Activated T-helper 2 cell treated with anti-CD3 and anti-CD28 coated beads, Interferon-gamma antibody, Interleukin-2, Interleukin-4, amounts not matched to agents 10 μg/mL and 5 μg/mL and 100 μg/mL, durations not matched to agents 14 hours and 24 hours and 36 hours (primary cell): ENCODE measurements at places on chromosomes 2 and 18.

DNA sequence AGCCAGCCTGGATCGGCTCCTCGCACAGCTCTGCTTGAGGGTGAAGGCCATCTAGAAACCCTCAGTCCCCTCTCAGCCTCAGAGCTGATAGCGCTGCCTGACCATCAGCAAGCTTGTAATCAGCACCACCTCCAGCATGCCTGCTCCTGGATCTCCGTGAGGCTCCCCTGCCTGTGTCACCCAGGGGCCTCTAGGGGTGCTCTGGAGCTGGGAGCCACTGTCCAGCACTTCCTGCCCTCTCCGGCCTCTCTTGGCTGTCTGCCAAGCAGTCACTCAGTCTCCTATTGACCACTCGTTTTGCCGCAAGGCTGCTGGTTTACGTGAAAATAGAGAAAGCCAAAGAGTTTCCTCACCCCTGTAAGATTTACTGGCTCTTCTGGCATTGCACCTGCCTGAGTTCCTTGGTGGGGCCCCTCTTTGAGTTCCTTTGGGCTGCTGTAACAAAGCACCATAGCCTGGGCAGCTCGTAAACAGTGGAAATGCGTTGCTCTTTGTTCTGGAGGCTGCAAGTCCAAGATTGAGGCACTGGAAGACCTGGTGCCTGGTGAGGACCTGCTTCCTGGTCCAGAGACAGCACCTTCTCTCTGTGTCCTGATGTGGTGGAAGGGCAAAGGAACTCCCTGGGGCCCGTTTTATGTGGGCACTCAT, 17.9 kb downstream of the CAPN10 start:
- no peak for DNase-seq

GRCh38 chr2:33441235-33441810, 35.1 kb upstream of the RASGRP3 start:
- DNase-seq = no peak

- no peak for DNase-seq
Observed at GRCh38 chr2:144572977-144573376, 53.1 kb upstream of the ZEB2 start.

DNA sequence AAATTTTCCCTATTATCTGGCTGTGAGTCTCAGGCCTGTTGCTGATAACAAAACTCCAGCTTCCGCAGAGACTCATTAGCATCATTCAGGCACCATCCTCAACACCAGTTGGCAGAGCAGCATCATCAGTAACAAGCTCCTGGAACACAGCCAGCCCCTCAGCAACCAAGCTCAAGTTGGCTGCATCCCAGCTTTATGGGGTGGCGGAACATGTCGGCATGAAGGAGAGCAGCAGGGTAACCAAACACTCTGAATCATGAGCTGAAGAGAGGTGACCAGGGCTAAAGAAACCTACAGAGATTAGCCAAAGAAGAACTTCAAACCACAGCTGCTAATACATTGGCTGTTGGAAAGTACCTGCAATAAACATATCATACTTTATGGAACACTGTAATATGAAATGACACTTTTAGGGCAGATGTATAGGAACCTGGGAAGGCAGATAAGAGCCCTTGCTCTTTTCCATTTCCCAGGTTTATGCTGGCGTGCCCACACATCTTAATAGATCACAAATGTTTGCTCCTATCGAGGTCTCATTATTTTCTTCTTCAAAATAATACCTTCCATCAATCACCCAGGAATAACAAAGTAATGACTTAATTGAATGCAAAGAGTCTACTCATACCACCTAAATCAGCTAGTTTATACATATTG, 63.8 kb downstream of the PDE11A start:
- no peak for DNase-seq

- no peak for DNase-seq
Observed at GRCh38 chr18:8031496-8031895, 464.4 kb downstream of the PTPRM start.

DNA sequence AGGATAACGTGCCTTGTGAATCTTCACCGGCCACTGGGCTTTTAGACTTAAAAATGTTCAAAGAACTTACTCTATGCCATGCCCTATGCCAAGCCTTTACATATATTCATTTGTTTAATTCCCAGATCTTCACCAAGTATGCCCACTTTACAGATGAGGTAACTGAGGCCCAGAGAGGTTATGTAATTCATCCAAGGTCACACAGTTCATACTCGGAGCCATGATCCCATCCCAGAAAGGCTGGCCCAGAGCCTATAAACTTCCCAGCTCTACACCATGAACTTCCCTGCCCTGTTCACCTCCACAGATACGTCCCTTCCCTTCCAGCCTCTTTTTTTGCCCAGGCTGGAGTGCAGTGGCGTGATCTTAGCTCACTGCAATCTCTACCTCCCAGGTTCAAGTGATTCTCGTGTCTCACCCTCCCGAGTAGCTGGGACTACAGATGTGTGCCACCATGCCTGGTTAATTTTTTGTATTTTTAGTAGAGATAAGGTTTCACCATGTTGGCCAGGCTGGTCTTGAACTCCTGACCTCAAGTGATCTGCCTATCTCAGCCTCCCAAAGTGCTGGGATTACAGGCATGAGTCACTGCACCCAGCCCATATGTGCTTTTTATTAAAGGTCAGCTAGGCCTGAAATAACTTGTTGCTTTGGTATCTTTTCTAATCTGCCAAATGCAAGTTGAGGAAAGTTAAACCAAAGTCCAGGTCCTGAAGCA, 44.1 kb downstream of the MTHFD2 start:
- no peak for DNase-seq

GRCh38 chr18:60445341-60445740, 72.8 kb upstream of the MC4R start:
- DNase-seq = no peak

GRCh38 chr2:225334514-225334913, 65.0 kb upstream of the NYAP2 start:
- DNase-seq = no peak

DNA sequence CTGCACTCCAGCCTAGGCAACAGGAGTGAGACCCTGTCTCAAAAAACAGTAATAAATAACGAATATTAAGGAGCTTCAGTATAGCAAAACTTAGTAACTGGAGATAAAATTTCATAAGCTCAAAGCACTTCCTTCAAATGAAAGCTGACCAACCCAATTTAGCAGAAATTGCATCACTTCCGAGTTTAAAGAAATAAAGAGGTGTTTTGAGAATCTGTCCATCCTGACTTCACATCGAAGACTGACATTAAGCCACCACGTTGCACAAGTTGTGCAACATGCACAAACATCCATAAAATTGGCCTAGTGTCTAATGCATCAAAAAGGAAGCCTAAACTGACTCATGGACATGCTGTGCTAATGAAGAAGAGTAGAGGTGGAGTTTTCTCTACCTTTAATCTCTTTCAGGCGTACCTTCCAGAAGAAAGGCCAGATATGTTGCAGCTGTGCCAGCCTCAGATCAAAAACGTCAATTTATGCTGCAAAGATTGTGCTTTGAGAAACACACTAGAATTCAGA, 7.7 kb upstream of the DSG3 start:
- DNase-seq = no peak

GRCh38 chr18:377088-377487, 109.2 kb upstream of the THOC1 start:
- no peak for DNase-seq

GRCh38 chr2:238853218-238853617, 5.3 kb downstream of the TWIST2 start:
- no peak for DNase-seq

DNA sequence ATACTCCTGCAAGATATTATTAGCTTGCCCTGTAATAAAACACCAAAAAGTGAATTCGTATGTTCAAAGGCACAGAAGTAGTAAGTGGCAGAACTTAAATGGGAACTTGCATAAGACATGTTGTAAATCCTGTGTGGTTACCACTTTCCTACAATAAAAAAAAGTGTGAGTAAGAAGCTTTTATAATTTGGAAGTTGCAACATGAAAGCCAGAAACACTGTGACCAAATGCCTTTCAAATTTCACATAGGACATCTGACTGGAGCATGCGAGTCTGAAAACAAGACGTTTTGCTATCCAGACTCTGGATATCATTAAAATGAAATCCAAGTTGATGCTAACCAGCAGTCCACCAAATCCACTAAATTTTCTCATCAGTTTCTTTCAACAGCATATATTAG, 886.2 kb upstream of the NRXN1 start:
- DNase-seq = no peak

DNA sequence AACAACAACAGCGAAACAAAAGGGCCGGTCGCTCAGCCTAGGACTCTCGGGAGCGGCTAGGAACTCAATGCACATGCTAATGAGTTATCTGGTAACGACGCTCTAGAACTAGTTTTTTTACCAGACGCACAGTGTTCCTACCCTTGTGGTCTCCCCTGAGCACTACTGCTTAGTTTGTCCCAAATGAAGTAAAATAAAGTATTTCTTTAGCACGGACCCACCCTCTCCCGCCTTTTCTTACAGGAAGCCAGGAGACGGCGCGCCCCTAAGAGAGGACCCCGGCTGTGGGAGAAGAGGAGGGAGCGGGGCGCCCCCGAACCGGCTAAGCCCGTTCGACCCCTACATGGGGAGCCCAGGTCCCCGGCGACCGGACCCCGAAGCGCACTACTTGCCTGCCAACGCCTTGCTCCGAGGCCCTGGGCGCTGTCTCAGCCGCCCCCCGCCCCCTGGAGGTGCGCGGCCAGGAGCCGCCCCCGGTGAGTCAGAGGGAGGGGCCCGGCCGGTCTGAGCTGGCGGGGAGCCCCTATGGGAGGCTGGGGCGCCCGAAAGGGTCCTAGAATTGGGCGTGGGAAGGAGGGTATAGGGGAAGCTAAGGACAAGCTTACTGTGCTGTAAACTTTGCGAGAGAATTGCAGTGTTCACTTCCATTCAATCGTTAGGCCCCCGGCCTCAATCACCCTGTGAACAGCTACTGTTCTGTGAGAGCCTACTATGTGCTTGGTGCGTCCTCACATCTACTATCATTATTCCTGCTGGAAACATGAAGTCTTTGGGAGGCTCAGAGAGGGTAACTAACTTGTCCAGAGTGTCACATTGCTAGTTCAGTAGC, 3.6 kb upstream of the CAPG start:
- no peak for DNase-seq

- no peak for DNase-seq
Observed at GRCh38 chr2:29811378-29811777, 110.0 kb downstream of the ALK start.

- DNase-seq = no peak
Observed at GRCh38 chr2:15306706-15307105, 254.4 kb downstream of the NBAS start.

GRCh38 chr2:45710468-45710867, 59.0 kb downstream of the PRKCE start:
- DNase-seq = no peak

- DNase-seq = no peak
Observed at GRCh38 chr2:222884114-222884771, 23.4 kb downstream of the ACSL3 start.

DNA sequence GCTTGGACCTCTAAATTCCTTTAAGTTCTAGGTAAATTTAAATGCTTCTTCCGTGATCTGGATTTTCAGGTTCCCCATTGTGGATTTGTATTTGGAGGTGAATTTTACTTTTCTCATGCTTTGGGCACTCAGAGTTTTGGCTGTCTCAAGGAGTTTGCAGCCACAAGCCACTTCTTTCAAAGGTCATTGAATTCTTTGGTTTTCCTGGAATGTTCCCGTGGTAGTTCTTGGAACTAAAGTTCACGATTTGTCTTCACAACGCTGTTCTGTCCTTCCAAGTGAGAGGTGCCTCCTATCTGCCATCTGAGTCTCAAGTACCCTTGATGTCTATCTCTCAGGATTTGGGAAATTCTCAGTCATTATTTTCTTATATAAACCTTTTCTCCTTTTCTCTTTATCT, 1438.7 kb upstream of the ZEB2 start:
- DNase-seq = no peak

DNA sequence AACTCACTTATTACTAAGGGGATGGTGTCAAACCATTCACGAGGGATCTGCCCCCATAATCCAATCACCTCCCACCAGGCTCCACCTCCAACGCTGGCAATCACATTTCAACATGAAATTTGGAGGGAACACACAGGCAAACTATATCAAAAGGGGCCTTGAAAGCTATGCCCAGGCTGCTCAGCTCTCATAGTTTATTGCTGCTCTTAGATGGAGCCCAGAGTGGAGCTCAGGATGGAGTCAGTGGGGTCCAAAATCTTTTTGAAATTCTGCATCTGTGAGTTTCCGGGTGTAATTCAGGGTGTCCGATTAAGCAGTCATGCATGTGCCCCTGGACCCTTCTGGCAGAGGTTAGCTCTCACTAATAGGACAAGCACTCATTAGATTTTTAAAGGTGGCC, 24.3 kb downstream of the RHOB start:
- no peak for DNase-seq

DNA sequence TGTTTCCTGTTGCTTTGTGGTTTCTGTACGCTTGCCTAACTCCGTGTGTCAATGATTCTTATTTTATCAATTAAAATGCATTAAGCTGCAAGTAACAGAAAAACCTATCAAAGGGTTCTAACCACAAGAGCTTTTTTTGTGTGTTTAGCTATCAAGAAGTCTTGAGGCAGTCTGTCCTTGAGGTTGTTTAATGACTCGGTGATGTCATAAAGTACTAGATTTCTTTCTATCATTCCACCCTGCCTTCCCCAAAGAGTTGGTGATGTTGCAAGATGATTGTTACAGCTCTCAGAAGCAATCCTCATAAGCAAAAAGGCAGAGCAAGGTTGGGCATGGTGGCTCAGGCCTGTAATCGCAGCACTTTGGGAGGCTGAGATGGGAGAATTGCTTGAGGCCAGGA, 51.9 kb upstream of the SPTBN1 start:
- DNase-seq = no peak

DNA sequence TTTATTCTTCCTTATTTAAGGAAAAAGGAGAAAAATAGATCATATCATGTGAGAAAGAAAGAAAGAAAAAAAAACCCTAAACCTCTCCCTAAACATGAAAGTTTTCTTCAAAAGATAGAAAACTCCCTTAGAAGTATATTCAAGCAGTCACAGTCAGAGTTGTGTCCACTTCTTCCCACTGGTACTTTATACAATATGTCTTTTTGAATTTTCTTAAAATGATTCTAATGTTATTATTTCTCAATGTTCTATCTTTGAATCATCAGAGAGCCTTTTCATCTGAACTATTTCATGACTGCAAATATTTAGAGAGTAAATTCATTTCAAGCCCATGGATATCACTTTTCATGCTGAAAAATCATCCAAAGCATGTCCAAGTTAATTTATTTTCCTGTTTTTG, 205.2 kb upstream of the SPOPL start:
- no peak for DNase-seq

- no peak for DNase-seq
Observed at GRCh38 chr2:238709325-238710025, 138.4 kb upstream of the TWIST2 start.

GRCh38 chr2:72457801-72458516, 310.3 kb upstream of the CYP26B1 start:
- DNase-seq = no peak

DNA sequence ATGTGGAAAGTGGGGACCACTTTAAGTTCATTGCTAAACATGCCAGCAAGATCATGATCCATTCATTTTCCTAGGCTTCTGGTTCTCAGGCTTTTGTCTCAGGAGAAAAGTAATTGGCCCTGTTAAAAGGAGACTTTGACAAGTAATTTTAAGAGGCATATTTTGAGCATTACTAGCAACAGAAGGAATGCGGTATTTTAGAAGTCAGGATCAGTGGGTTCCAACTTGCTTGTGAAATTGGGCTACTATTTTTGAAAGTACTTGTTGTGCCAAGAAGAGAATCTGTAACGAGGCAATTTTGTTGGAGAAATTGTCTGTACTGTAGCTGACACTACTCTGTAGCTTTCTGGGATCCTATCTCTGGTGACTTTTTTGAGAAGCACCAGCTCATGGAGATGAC, 59.4 kb downstream of the CERS6 start:
- DNase-seq = no peak

GRCh38 chr18:62369129-62369644, 44.1 kb downstream of the TNFRSF11A start:
- no peak for DNase-seq
